ENCODE measurements at places on chromosomes 3 and 15.

GRCh38 chr3:24828551-24828950 is 333.9 kb upstream of the THRB start:
- no peak for DNase-seq

DNA sequence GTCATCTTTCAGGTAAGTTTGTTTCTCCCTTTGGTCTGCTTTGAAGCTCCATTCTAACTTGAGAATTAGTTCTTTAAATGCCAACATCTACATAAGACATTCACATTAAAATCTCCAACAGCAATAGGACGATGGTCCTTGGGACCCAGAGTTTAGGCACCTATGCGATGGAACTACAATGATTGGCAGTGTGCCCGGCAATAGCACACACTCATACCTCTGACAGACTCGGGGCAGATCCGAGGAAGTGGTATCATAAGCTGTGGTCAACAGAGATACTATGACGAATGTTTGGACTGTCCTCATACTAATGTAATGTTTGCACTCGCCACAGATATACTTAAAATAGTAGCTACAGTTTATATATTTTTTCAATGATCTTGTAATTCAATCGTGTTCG is 34.2 kb upstream of the NR2F2 start:
- no peak for DNase-seq

- DNase-seq = peak; percentile 79
Measured at GRCh38 chr3:106728315-106729098, 648.7 kb upstream of the CCDC54 start.

DNA sequence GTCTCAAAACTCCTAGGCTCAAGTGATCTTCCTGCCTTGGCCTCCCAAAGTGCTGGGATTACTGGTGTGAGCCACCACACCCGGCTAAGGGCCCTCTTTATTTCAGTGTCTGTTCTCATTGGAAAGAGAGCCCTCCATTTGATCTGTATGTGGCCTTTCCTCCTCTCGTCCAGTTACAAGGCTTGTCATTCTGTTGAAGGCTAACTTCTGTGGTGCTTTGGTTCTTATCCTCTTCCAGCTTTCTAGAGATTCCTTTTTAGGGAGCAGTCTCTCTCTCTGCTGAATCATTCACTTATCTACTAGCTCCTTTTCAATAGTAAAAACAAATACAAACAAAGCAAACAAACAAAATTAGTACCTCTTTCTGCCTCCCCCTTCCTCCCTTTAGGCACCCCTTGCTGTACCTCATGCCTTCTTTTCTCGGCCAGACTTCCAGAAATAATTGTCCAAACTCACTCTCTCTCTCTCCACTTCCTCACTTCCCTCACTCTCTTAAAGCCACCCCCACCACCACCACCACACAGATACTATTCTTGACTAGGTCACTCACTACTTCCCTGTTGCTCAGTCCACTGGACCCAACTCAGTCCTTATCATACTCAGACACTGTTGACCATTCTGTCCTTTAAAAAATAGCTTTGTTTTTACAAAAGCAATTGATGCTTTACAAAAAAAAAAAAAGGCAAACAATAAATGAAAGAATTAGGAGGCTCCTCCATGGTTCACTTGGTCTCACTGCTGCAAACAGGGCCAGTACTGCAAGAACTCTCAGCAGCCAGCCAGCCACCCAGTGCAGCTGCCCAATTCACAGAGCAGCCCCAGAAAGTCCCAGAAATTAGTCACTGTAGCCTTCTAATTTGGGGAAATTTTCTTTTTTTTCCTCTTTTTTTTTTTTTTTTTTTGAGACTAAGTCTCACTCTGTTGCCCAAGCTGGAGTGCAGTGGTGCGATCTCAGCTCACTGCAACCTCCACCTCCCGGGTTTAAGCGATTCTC is 31.7 kb upstream of the RAB11A start:
- DNase-seq = no peak

GRCh38 chr3:111903067-111903511 is 44.0 kb downstream of the PHLDB2 start:
- DNase-seq = no peak

DNA sequence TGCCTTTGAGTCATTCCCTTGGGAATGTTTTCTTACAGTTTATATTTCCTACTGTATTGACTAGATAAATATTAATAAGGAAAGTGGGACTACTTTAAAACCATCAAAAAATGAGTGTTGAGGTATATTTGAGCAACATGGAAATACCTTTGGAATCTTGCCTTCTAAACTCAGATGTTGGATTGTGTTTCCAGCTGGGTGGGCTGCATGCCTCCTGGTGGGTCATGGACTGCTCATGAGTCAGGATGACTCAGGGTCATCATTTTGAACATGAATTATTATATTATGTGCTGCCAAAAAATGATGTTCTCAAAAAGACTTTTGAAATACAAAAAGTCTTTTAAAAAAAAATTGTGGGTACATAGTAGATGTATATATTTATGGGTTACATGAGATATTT is 41.1 kb upstream of the APH1B start:
- no peak for DNase-seq
